ENCODE measurements at places on chromosomes 4 and X. TPM values are rescaled to one million over a fixed set of nuclear protein-coding genes. Genes with fewer than 3 reads are reported as not detected.

Gene EDNRA
- 56.5 TPM for total RNA-seq

Gene VSIG1
- total RNA-seq = 0.64 TPM

Gene NAA11
- not detected for total RNA-seq

Gene LAMP2
- 121 TPM for total RNA-seq

Gene SYTL4
- total RNA-seq = 14.3 TPM

Gene PNPLA4
- total RNA-seq = 19.9 TPM

Gene FANCB
- total RNA-seq = 6.5 TPM

Gene GJB1
- 15.1 TPM for total RNA-seq

Gene CTAG2
- total RNA-seq = not detected

Gene SPACA5
- not detected for total RNA-seq

Gene GAGE12E
- not detected for total RNA-seq

Gene SATL1
- 0.35 TPM for total RNA-seq

Gene LDOC1
- 22.8 TPM for total RNA-seq

Gene PNMA3
- total RNA-seq = 12.5 TPM

Gene NXF2B
- total RNA-seq = 0.12 TPM

Gene PABPC1L2A
- total RNA-seq = not detected

Gene FRAS1
- total RNA-seq = 125 TPM

Gene SULT1B1
- 1.6 TPM for total RNA-seq

Gene GLOD5
- total RNA-seq = 0.76 TPM

Gene LRIT3
- total RNA-seq = 0.47 TPM

Gene AMOT
- total RNA-seq = 43.3 TPM

Gene CABS1
- total RNA-seq = not detected

Gene PDLIM3
- 82.4 TPM for total RNA-seq

Gene CNOT6L
- 39.4 TPM for total RNA-seq

Gene CXCL11
- not detected for total RNA-seq

Gene ZNF711
- total RNA-seq = 30.1 TPM

Gene PLS3
- 146 TPM for total RNA-seq

Gene TIGD4
- 2.2 TPM for total RNA-seq

Gene CXCL1
- 5.9 TPM for total RNA-seq

Gene NOX1
- not detected for total RNA-seq

Gene TGIF2LX
- not detected for total RNA-seq

Gene POU4F2
- not detected for total RNA-seq

Gene ARR3
- total RNA-seq = not detected

Gene PHKA1
- 6.4 TPM for total RNA-seq

Gene FMR1NB
- not detected for total RNA-seq

Gene PPARGC1A
- total RNA-seq = 73.4 TPM

Gene ETNPPL
- not detected for total RNA-seq

Gene MXD4
- total RNA-seq = 49.5 TPM

Gene RNF150
- 47.2 TPM for total RNA-seq

Gene SLC6A14
- total RNA-seq = not detected

Gene ABCG2
- 11.2 TPM for total RNA-seq

Gene VMA21
- total RNA-seq = 40.2 TPM

Gene SCRG1
- total RNA-seq = not detected

Gene MAGEC2
- not detected for total RNA-seq

Gene CYTL1
- 2.2 TPM for total RNA-seq

Gene RAB33A
- total RNA-seq = 1.3 TPM

Gene USP11
- total RNA-seq = 160 TPM

Gene OTUD4
- total RNA-seq = 62.1 TPM

Gene COX18
- total RNA-seq = 23.9 TPM

Gene METAP1
- 35.4 TPM for total RNA-seq

Gene UNC5C
- 30.9 TPM for total RNA-seq

Gene LAGE3
- 11.6 TPM for total RNA-seq

Gene PAGE1
- total RNA-seq = not detected

Gene PPEF2
- total RNA-seq = not detected

Gene MAGEB6B
- total RNA-seq = not detected

Gene SPIN2A
- total RNA-seq = 5.2 TPM

Gene P2RY8
- total RNA-seq = 2.9 TPM

Measured in metanephros (tissue), 2 donors.